AG04450 (cell line): ENCODE measurements at places on chromosomes 4 and X.

DNA sequence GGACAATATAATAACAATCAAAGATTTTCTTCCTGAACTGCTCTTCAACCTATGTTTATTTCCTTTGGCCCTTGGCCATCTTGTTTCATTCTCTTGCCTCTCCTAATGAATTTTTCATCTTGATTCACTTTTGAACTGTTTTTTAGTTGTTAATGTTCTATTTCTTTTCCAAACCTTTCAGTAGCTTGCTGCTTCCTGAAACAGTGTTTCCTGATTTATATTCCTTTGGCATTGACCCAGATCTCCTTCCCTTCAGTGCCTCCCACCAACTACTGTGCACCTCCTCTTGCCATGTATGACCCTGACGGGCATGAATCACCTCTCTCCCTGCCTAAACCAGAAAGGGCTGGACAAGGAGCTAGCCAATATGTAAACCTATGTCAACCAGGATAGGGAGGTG, 25.6 kb upstream of the SPP1 start:
- no peak for DNase-seq

GRCh38 chr4:162727232-162727631, 439.5 kb downstream of the NAF1 start:
- DNase-seq: no peak

GRCh38 chr4:6008766-6009385, 9.4 kb downstream of the C4orf50 start:
- DNase-seq: no peak

DNA sequence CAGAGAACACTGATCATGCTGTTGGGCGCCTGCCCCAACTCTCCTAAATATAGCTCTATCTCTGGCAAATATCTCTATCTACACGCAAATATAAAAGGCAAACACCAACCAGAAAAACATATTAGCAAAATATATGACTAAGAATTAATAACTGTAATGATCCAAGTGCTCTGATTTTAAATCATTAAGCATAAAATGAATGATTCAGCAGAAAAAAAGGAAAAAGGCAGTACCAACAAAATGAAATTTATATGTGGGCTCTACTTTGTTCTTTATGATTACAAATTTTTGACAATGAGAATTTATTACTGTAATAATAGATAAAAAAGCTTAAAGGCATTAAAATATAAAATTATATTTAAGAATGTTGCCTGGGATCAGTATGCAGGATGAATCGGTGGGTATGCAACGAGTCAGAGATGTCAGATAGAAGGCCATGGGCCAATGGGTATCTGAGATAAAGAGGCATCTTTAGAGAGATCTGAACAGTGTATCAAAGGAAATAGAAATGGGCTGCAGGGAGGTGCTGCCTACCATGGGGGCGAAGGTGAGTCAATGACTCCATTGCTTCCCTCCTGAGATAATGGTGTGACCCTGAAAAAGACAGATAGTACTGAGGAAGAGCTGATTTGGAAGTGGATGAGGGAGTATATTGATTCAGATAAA, 234.8 kb downstream of the SCFD2 start:
- no peak for DNase-seq

GRCh38 chr4:57190601-57191481, 80.7 kb upstream of the IGFBP7 start:
- no peak for DNase-seq

- DNase-seq: no peak
Observed at GRCh38 chr4:154593868-154594267, 3.3 kb upstream of the FGA start.

DNA sequence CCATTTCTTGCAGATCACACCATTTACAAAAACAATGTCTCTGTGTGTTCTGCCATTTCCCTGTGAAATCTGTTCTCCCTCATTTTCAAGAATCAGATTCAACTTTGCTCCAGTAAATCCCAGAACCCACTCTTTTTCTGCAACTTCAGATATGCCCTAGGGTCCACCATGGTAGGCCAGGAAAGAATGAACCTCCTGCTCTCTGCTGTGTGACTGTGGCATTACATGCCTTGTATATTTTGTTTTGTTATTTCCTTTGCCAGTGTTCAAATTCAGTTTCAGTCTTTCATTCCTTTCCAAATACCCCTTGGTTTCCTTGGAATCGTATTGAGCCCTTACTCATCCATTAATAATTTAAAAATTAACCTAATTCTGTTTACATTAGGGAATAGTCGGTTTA, 290.2 kb upstream of the VCX start:
- DNase-seq: no peak

GRCh38 chr4:31674313-31674947, 954.3 kb downstream of the PCDH7 start:
- DNase-seq: no peak

DNA sequence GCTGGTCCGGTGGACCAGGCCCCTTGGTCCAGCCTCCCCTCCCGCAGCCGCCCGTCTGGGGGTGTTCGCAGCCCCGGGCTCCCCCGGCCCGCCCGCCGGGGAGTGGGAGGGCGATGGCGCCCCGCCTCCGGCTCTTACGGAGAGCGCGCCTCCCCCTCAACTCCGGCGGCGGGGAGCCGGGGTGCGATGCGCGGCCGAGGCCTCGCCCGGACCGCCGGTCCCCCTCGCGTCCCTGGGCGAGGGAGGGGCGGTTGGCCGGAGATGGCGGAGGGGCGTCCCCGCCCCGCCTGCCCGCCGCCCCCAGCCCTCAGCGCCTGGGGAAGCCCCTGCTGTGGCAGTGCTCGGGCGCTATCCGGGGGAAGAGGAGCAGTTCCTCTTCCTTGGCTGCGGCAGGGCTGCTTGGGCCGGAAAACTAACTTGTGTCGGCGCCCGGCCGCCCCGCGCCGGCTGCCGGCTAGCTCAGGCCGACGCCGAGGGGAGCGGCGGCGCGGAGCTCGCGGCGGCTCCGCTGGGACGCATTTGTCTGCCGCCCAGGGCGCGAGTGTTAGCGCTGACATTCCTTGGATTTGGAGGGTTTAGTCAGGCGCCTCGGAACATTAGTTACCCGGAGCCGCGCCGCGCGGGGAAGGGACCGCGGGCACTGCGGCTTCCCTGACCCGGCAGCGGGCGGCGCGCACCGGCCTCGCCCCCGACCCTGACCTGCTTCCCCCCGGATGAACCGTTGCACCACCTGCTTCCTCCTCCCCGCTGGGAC, 994 bp downstream of the GALNT7 start:
- no peak for DNase-seq

DNA sequence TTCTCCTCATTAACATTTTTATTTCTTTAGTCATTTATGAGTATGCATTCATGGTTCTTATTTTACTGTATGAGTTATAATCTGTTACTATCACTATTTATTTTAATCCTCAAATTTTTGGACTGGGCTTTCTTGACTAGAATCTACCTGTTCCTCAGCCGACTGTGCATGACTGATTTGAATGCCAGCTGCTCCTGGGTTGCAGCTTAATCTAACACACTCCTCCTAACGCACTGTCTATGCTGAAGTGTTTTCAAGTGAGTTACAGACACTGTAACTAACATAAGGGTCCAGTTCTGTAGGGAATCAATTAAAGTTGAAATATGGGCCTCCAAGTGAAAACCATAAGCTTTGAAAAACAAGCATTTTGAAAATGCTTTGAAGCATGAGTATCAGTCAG, 137.4 kb upstream of the ARSJ start:
- DNase-seq: no peak
